Esophagus muscularis mucosa (tissue), 4 donors: ENCODE measurements at places on chromosomes 7 and 10. TPM values are rescaled to one million over a fixed set of nuclear protein-coding genes. Genes with fewer than 3 reads are reported as not detected.

- peaks cover 5% of the 10 kb centered on the region for H3K4me1 ChIP-seq
- H3K36me3 ChIP-seq = no peaks in the 10 kb centered on the region
- no peak for DNase-seq
- H3K27me3 ChIP-seq = no peaks in the 10 kb centered on the region
- H3K4me3 ChIP-seq = no peak overlapping the region
- H3K27ac ChIP-seq = no peak overlapping the region
These were observed 8.6 kb upstream of the UPF2 start for GRCh38 chr10:12051241-12051640.

MLXIPL gene
- 19.5 TPM for total RNA-seq

DNA sequence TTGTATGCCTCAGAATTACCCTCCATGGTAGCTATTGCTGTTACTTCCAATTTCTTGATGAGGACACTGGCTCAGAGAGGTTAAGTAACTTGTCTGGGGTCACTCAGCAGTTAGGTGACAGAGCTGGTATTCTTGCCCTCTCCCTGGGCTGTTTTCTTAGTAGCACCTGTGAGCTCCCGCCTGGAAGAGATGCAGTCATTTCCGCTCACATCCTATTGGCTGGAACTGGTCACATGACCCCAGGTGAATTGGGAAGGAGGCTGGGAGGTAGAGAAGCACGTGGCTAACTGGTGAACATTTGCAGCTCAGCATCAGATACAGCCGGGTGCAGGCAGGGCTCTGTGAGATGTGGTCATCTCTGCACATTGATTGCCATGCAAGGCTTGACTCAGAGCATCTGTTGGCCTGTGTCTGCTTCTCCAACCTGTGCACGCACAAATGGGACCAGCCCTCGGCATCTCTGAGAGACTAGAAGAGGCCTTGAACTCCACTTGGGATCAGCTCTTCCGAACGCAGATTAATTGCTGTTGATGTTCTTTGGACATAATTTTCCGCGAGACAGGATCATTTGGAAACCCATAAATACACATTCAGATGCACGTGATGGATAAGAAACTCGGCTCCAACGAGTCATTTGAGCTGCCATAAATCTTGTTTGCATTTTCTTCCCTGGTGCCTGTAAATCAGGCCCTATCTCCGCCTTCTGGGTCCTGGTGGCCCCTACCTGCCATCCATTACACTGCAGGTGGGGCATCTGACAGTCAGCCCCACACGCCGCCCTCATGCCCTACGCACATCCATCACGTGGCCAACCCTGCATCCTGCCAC is 42.8 kb downstream of the MYL10 start:
- no peaks in the 10 kb centered on the region for H3K4me1 ChIP-seq
- H3K27me3 ChIP-seq = peaks cover 7% of the 10 kb centered on the region
- no peak overlapping the region for H3K27ac ChIP-seq
- H3K4me3 ChIP-seq = no peak overlapping the region
- H3K36me3 ChIP-seq = no peaks in the 10 kb centered on the region

OPN4 gene
- not detected for total RNA-seq

- no peak overlapping the region for H3K27ac ChIP-seq
- DNase-seq = no peak
- no peaks in the 10 kb centered on the region for H3K27me3 ChIP-seq
- no peak overlapping the region for H3K4me3 ChIP-seq
These were observed 66.1 kb downstream of the CREM start for GRCh38 chr10:35192645-35193249.

- no peak overlapping the region for H3K27ac ChIP-seq
- H3K36me3 ChIP-seq = no peaks in the 10 kb centered on the region
- no peak overlapping the region for H3K4me3 ChIP-seq
- no peaks in the 10 kb centered on the region for H3K27me3 ChIP-seq
- no peak for DNase-seq
These were observed 91.7 kb upstream of the MEOX2 start for GRCh38 chr7:15778191-15778590.

- H3K36me3 ChIP-seq = no peaks in the 10 kb centered on the region
- no peaks in the 10 kb centered on the region for H3K27me3 ChIP-seq
- DNase-seq = no peak
- H3K27ac ChIP-seq = no peak overlapping the region
- H3K4me3 ChIP-seq = no peak overlapping the region
These were observed 12.6 kb downstream of the TBATA start for GRCh38 chr10:70772627-70773026.

TMEM196 gene
- total RNA-seq = not detected

DNA sequence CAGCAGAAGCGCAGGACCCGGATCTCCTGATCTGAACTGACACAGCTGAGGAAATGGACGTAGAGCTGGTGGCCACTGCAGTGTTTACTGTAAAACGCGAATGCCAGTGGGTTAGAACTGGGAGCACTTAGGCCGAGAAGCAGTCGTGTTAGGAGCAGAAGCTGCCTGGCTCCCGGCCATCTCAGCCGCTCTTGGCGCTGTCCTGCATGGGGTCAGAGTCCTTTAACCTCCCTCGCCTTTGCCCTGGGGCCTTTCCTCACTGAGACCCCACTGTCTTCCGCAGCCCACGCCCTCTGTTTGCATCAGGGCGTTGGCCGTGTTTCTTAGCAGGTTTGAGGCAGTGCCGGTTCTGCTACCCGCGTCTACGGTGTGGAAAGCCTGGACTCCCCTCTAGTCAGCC is 24.6 kb downstream of the DYNC2I1 start:
- no peaks in the 10 kb centered on the region for H3K27me3 ChIP-seq
- H3K4me3 ChIP-seq = no peak overlapping the region
- H3K27ac ChIP-seq = no peak overlapping the region

CC2D2B gene
- 2.9 TPM for total RNA-seq

DNA sequence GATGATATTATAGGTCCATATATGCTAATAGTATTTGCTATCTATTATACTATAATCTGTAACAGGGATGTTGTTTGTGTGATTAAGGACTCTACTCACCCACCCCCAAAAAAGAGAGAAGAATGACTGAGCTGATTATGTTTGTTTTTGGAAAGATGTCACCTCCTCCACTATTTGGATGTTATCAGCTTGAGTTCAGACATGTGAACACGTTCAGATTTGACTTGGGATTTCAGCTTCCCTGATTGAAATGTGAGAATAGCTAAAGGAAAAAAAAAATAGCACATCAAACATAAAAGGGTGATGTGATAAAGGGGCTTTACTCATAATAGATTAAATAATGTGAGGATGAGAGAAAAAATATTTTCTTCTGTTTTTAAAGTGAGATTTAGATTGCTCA is 81.2 kb downstream of the VTI1A start:
- no peaks in the 10 kb centered on the region for H3K36me3 ChIP-seq
- H3K27me3 ChIP-seq = no peaks in the 10 kb centered on the region
- no peak overlapping the region for H3K4me3 ChIP-seq
- DNase-seq = no peak
- no peak overlapping the region for H3K27ac ChIP-seq

GRCh38 chr10:86355571-86356038 is 11.0 kb downstream of the GRID1 start:
- H3K27me3 ChIP-seq = no peaks in the 10 kb centered on the region
- H3K27ac ChIP-seq = no peak overlapping the region
- DNase-seq = no peak
- peaks cover 9% of the 10 kb centered on the region for H3K4me1 ChIP-seq

RADIL gene
- total RNA-seq = 12.1 TPM

DNA sequence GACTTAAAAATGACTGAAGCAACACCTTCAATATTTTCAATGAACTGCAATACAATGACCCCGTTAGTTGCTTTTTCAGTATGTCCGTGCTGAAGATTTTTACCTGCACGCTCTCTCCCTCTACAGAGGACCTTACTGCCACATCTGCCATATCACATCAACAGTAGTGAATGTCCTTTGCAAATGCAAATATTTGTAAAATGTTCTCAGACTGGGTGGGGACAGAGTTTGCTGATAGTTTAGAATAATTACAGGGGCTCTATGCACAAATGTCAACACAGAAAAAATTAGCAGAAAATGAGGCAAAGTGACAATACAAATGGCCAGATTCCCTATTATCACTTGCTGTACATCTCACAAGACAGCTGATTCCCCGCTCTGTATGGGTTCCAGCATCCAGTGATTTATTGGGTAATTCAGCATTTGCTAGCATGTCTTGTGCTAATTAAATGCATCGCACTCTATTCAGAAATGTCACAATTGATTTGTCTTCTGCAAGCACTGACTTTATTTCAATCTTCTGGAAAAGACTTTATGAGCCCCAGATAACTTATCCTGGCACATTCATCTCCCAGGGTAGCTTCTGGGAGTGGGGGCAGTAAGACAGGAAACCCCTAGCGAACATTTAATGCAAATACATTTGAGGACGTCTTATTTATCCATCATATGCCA is 69.1 kb upstream of the PTER start:
- DNase-seq = no peak
- H3K4me1 ChIP-seq = no peaks in the 10 kb centered on the region
- H3K27ac ChIP-seq = no peak overlapping the region
- no peaks in the 10 kb centered on the region for H3K27me3 ChIP-seq

AKR1C4 gene
- total RNA-seq = not detected

DNA sequence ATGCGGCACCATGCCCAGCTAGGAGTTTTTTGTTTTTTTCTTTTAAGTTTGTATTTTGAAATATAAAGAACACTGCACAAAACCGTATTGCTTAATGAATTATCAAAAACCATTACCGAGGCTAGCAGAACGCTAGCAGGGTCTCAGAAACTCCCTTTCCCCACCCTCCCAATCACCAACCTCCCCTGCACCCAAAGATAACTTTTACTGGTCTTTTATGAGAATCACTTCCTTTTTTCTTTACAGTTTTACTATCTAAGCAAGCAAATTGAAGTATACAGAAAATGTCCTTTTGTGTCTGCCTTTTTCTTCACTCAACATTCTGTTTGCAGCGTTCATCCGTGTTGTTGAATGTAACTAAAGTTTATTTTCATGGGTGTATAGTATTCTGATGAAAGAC is 13.4 kb downstream of the HIP1 start:
- H3K4me1 ChIP-seq = peaks cover 9% of the 10 kb centered on the region
- no peaks in the 10 kb centered on the region for H3K36me3 ChIP-seq
- H3K27ac ChIP-seq = no peak overlapping the region

NPC1L1 gene
- not detected for total RNA-seq
